ENCODE measurements at places on chromosomes 5 and 9. TPM values are rescaled to one million over a fixed set of nuclear protein-coding genes. Genes with fewer than 3 reads are reported as not detected.

PPP2R2B gene
- total RNA-seq = not detected

CCL27 gene
- total RNA-seq = not detected

OLFM1 gene
- 5.1 TPM for total RNA-seq

SEC16A gene
- 17.8 TPM for total RNA-seq

PCDHB9 gene
- 0.56 TPM for total RNA-seq

Measured in regular cardiac myocyte (primary cell).